ENCODE measurements at places on chromosomes 7 and 10. TPM values are rescaled to one million over a fixed set of nuclear protein-coding genes. Genes with fewer than 3 reads are reported as not detected.

COX19 gene
- total RNA-seq, result 20.3 TPM

PIK3CG gene
- total RNA-seq, result 26.9 TPM

ACTL6B gene
- not detected for total RNA-seq

AGAP3 gene
- 41.2 TPM for total RNA-seq

GIMAP1 gene
- total RNA-seq, result 4.7 TPM

TRUB1 gene
- 19.8 TPM for total RNA-seq

C7orf57 gene
- total RNA-seq, result 2.0 TPM

NKX1-2 gene
- total RNA-seq, result not detected

AKR1C8 gene
- total RNA-seq, result not detected

BRAF gene
- 27.5 TPM for total RNA-seq

PEX1 gene
- 14.5 TPM for total RNA-seq

NUDT1 gene
- 86.8 TPM for total RNA-seq

ADAMTS14 gene
- not detected for total RNA-seq

HOXA2 gene
- not detected for total RNA-seq

AP1S1 gene
- 45.0 TPM for total RNA-seq

STEAP4 gene
- not detected for total RNA-seq

GRID2IP gene
- 0.40 TPM for total RNA-seq

WDFY4 gene
- total RNA-seq, result 0.11 TPM

HTRA1 gene
- not detected for total RNA-seq

ASB15 gene
- not detected for total RNA-seq

ACSL5 gene
- 57.0 TPM for total RNA-seq

ZPBP gene
- not detected for total RNA-seq

GIMAP2 gene
- total RNA-seq, result 30.6 TPM

HACD1 gene
- 1.5 TPM for total RNA-seq

CYP51A1 gene
- total RNA-seq, result 61.5 TPM

VIPR2 gene
- 0.08 TPM for total RNA-seq

SLC16A12 gene
- total RNA-seq, result not detected

PDE6C gene
- not detected for total RNA-seq

AQP1 gene
- 0.25 TPM for total RNA-seq

STYXL1 gene
- total RNA-seq, result 36.0 TPM

AKR1E2 gene
- total RNA-seq, result 2.0 TPM

SDHAF3 gene
- total RNA-seq, result 36.5 TPM

SLC29A4 gene
- total RNA-seq, result 0.25 TPM

GARIN1A gene
- 0.30 TPM for total RNA-seq

OPALIN gene
- not detected for total RNA-seq
